ENCODE measurements at places on chromosomes 2 and 18.

DNA sequence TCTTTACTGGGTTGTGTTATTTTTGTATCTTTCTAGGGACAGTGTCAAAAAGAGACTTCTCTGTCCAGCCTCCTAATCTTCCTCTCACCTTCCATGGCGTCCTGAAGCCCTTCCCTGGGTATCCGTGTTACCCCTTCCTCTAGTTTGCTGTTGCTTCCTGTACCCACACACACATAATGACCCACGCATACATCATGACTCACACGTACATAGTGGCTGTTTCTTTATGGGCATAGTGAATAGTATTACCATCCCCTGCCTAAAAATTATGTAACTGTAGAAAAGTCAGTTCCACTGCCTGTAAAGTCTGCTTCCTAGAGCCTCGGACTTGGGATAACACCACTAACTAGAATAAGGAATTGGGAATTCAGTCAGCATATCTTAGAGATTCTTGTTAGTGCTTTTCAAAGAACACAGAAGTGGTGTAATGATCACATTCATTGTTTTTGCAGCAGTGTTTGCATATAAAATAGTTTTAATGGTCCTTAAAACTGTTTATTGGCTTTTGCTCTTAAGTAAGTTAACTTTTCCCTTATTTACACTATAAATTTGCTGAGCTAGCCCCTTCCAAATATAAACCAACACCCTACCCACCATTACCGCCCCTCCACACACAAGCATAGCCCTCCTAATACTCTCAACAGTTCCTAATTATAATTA is 308.4 kb upstream of the RAB12 start:
- DNase-seq: no peak

DNA sequence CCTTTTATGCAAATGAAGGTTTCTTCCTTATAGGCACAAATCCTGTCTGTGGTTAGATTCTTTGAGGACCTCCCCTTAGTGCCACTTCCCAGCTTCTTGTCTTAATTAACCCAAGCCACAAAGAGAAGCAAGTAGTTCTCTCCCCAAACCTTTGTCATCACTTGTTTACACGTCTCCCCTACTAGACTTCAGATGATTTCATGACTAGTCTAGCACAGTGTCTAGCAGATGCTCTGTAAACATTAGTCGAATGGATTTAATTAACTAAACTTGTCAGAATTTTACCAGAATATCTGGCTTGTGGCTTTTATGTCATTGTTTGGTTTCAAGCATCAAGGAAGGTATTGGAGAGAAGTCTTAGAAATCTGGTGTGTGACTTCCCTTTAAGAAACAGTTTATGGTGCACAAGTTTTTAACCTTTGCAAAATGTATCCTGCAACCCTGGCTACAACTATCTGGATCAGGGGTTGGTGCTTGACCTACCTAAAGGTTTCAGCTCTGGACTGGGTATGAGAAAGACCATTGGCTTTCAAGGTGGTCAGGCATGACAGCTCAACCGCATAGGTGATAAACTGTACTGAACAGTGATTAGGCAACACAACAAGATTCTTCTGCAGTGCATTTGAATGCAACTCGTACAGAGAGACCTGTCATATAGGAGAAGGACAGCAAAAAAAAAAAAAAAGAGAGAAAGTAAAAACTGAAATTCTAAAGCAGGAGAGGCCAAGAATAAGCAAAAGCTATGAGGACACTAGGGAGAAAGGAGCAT is 93.2 kb upstream of the CCDC150 start:
- no peak for DNase-seq

DNA sequence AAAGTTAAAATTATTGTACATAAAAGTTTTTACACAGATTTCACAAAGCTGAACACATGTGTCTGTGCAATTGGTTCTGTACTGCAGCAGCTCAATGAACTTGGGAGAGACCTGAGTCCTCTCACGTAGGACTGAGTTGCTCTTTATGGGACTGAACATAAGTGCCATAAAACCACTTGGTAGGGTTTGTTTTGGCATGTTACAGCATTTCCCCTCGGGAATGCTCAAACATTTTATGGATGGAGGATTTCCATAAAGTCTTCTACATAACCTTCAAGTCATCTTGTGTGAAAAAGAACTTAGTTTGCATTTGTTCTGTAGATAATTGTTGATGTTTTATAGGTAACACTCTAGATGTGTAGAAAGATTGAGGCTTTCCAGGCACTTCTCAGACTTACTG is 15.9 kb downstream of the LYPD6 start:
- DNase-seq: no peak

GRCh38 chr2:32553829-32554432 is 73.9 kb upstream of the TTC27 start:
- no peak for DNase-seq

All from stimulated activated CD8-positive, alpha-beta memory T cell treated with anti-CD3 and anti-CD28 coated beads, Interleukin-12 subunit alpha, Interleukin-12 subunit beta, amount 100 ng/mL, for 4 hours (primary cell).